ENCODE measurements at places on chromosomes 2 and 18. TPM values are rescaled to one million over a fixed set of nuclear protein-coding genes. Genes with fewer than 3 reads are reported as not detected.

SERPINB3 gene
- not detected for total RNA-seq

IL1RN gene
- total RNA-seq: 114 TPM

DOK6 gene
- total RNA-seq: 2.7 TPM

C1QL2 gene
- total RNA-seq: not detected

GRCh38 chr18:65620076-65620696 is 130.6 kb upstream of the CDH7 start:
- DNase-seq: no peak

DNA sequence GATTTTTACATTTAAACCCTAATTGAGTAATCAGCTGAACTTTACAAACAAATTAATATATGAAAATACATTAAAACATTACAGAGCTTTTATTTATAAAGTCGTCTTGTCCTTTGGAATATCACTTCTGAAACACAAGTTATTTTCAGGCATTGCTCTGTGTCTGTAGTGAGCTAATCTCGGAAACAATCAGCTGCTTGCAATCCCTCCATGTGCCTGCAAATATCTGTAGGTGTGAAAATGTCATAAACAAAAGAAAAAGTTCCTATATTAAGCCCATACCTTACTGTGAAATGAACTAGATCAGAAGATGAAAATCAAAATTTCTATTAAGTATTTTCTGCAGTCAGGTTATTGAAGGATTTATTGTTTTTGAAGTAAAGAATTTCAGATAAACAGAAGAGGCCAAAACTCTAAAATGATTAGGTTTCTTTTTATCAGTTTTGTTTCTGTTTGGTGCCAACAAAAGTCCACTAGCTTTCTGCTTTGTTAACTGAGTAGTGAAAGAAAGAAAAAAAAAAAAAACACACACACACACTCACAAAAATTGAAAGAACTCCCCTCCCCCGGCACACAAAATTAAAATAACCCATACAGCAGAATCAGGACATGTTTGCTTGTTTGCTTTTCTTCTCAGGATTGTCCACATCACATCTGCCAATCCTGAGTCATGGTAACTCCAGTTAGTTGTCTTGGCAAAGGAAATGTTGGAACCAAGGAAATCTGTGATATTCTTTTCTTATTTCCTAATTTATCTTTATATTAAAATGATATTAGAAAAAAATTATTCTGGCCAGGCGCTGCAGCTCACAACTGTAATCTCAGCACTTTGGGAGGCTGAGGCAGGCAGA is 627.0 kb upstream of the SLC39A10 start:
- DNase-seq: no peak
